ENCODE measurements at places on chromosomes 4 and X. TPM values are rescaled to one million over a fixed set of nuclear protein-coding genes. Genes with fewer than 3 reads are reported as not detected.

The SMARCA5 gene
- 8.6 TPM for polyA plus RNA-seq

The LRP2BP gene
- polyA plus RNA-seq, result 0.06 TPM

The PLS3 gene
- 123 TPM for polyA plus RNA-seq

The PAK3 gene
- polyA plus RNA-seq, result 0.19 TPM

The ZNF185 gene
- polyA plus RNA-seq, result 6.2 TPM

The GPRIN3 gene
- polyA plus RNA-seq, result not detected

The GLRA2 gene
- polyA plus RNA-seq, result not detected

GRCh38 chr4:137800861-137801260 lies 268.6 kb upstream of the PCDH18 start:
- peak; percentile 5 for DNase-seq

DNA sequence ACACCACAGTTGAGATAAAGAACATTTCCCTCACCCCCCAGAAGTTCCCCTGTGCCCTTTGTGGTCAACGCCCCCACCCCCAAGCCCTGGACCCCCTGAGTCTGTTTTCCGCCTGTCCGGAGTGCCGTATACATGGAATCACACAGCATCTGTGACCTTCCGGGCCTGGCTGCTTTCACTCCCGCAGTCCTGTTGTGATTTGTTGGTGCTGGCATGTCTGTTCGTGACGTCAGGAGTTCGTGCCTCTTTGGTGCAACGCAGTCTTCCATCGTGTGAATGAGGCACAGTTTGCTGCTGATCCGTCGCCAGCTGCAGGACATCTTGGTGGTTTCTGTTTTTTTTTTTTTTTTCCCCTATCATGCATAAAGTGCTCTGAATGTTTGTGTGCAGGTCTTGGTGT lies 62.1 kb downstream of the PSAPL1 start:
- peak; percentile 11 for DNase-seq

DNA sequence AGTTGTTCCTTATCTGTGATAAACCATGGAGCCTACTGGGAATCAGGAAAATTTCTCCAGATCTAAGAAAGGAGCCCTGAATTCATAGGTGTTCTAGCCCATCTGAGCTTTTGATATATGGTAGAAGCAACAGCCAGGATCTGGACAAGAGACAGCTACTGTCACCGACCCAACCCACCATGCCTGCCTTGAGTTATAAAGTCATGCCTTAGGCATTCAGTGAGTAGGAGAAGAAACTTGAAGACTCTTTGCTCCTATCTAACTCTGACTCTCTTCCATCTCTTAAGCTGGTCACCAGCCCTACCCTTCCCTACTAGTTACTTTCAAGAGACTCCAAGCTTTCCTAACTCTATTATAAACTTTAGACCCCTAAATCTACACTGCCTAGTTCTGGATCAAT lies 83.9 kb upstream of the FAM9B start:
- peak; percentile 27 for DNase-seq

- no peak for DNase-seq
These were observed 697 bp downstream of the CEP135 start for GRCh38 chr4:55949482-55949802.

DNA sequence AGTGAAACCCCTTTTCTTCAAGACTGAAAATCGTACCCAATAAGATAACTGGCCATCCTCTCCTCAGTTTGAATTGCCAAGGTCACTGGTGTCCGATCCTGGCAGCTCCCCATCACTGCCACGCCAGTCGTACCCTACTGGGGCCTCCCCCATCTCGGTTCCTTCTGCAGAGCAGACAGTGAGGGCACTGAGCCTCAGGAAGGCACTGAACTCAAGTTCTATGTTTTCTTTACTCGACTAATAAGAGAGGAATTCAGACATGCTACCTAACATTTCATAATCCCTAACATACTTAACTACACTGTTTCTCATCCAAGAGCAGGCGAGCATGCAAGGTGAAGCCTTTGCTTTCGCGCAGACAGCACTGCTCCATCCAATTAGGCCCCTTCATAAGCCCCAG lies 23.4 kb downstream of the ZFYVE28 start:
- DNase-seq, result peak; percentile 50

GRCh38 chr4:143207555-143207954 lies 22.8 kb downstream of the USP38 start:
- peak; percentile 50 for DNase-seq

DNA sequence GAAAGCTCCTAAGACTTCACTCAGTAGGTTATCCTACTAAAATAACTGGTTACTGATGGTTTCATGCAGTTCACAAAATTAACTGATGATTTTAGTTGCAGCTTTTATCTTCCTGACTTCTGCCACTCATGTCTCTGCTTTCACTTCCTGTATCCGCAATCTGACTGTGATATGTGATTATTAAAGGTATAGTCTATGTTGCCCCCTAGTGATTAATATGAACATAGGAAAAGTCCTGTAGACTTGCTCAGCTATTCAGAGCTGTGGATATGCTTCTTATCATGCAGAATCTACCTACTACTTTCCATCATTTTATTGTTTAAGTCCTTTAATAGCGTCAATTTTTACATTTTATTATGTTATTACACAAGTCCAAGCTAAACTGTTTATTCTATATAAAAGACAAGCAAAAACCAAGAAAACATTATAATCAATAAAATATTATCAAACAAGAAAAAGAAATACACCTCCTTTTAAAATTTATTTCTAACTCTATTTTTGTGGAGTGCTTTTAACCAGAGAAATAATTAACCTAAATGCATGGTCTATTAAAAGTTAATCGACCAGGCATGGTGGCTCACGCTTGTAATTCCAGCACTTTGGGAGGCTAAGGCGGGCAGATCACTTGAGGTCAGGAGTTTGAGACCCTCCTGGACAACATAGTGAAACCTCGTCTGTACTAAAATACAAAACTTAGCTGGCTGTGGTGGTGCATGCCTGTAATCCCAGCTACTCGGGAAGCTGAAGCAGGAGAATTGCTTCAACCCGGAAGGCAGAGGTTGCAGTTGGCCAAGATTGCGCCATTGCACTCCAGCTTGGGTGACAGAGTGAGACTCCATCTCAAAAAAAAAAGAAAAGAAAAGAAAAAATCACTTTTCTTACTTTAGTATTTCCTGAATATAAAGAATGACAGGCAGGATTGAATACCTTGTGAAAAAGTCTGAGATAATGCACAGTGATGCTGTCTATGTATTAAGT lies 40.4 kb upstream of the TLR2 start:
- peak; percentile 59 for DNase-seq

DNA sequence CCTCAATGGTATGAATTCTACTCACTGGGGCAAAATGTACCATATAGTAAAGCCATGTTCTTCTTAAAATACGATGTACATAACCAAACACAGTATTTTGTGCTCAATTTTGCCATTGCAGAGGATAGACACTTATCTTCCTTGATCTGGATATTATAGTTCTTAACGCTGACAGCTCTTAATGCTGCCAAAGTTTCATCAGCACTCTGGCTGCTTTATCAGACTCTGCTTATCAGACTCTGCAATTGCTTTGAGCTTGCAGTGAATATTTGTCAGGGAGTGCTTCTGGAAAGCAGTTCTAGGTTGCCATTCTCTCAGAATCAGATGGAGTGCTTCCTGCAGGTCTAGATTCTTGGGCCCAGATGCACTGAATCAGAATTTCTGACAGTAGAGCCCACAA lies 863.1 kb downstream of the CCSER1 start:
- no peak for DNase-seq

DNA sequence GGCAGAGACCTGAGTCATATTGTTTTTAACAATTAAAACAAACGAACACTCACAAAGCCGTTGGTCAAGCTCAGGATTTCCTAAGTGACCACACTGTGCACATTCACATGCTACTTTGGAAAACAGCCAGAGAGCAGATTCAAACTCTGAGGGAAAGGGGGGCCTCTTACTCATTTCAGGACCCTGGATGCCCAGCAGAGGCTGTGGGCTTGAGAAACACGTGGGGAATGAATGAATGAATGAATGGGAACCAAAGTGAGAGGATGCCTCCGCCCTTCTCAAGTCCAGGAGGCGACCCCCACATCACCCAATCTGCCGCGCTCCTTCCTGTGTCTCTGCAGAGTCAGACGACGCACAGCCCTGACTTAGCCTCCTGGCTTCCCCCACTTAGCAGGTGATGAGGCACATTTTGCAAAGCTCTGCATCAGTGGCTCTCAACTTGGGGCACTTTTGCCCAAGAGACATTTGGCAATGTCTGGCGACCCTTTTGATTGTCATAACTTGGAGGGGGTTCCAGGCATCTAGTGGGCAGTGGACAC lies 76.0 kb downstream of the ABLIM2 start:
- no peak for DNase-seq

- peak; percentile 3 for DNase-seq
These were observed 658.5 kb downstream of the DACH2 start for GRCh38 chrX:86806786-86807185.

DNA sequence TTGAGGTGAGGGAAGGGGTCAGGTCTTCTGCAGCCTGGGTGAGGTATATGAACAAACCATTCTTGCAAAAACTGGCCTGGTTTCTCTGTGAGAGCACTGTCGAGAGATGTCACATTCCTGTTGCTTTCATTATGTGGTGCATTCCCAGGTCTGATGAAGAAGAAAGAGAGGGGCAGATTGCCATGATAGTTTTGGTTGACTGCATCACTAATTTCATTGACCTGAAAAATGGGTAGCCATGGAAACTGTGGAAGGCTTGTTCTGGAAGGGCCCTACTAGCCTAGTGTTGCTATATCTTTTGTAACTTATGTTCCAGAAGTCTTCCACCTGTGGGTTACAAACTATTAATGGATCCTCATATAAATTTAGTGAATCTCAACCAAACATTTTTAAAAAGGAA lies 32.9 kb upstream of the CYBB start:
- DNase-seq, result no peak

- no peak for DNase-seq
These were observed 468.5 kb downstream of the PDGFC start for GRCh38 chr4:156503119-156503518.

- DNase-seq, result no peak
These were observed 114.0 kb upstream of the FTHL17 start for GRCh38 chrX:31185884-31186283.

DNA sequence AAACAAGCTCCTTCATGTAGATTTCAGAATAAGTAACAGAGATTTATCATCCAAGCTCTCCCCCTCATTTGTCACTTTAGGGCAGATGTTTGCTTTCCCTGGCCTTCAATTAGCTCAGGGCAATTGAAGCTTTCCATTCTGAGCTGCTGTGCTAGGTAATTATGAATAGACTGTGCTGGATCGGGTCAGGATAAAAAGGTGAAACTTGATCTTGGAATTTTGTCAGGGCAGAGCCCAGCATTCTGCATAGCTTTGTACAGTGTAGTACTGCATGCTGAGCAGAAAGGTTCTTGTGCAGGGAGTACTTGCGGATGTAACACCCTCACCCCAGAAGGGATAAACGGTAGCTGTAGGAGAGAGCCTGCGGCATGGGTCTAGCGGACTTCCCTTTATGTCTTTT lies 64.0 kb upstream of the CLDN34 start:
- DNase-seq, result no peak

- no peak for DNase-seq
These were observed 436.5 kb downstream of the SMARCA1 start for GRCh38 chrX:129086802-129087201.

DNA sequence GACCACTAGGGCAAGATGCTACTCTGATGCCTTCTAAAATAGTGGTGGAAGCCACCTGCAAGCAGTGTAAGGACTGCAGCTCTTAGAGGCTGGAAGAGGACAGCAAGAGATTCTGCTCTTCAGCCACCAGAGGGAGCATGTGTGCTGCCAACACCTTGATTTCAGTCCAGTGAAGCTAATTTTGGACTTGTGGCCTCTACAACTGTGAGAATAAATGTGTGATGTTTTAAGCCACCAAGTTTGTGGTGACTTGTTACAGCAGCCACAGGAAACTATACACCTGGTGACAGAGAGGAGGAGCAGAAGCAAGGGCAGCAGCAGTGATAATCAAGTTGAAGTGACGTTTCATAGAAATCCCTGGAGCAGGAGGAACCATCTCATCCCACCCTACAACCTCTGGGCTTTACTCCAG lies 55.9 kb downstream of the FGFBP1 start:
- DNase-seq, result peak; percentile 82

DNA sequence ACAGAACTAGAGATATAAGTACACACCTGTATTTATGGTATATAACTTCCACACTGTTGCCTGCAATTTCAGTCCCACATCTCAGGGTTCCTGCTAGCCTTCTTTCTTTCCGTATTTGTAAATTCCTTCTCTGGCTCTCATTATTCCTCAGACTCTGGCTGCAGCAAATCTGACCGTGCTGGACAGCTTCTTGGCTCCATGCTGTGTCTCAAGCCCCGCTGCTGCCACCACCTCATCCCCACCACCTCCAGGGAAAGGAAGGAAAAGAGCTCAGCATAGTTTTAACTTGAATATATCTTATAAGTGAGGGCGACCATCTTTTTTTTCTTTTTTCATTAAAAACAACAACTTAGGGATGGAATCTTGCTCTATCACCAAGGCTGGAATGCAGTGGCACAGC lies 155.6 kb upstream of the CXCL13 start:
- no peak for DNase-seq

DNA sequence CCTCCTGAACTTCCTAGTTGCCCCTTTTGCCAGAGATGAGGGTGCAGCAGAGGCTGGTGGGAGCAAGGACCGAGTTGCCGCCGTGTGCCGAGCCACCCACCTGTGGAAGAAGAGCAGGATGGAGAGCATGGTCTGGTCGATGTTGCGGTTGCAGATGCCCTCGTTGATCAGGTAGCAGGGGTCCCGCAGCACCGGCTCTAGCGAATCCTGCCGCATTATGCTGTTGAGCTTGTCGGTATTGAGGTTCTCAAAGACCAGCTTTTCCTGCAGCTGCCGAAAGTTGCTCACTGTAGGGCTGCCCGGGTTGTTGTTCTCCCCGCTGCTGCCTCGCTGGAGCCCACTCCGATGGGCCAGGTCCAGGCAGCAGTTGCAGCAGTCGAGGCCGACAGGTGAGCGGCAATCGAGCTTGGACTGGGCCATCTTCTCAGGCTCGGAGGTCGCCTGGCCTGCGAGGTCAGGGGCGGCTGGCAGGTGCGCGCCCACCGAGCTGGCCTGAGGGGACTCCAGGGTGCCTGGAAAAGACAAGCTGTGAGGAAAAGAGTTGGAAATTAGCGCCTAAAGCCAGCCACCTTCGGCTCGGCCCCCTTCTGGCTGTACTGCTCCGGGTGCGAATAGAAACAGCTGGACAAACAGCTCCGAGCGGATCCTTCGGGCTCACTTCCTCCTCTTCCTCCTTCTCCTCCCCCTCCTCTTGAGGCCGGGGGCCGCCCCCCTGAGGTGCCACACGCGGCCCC lies 420 bp downstream of the TSC22D3 start:
- DNase-seq, result no peak

DNA sequence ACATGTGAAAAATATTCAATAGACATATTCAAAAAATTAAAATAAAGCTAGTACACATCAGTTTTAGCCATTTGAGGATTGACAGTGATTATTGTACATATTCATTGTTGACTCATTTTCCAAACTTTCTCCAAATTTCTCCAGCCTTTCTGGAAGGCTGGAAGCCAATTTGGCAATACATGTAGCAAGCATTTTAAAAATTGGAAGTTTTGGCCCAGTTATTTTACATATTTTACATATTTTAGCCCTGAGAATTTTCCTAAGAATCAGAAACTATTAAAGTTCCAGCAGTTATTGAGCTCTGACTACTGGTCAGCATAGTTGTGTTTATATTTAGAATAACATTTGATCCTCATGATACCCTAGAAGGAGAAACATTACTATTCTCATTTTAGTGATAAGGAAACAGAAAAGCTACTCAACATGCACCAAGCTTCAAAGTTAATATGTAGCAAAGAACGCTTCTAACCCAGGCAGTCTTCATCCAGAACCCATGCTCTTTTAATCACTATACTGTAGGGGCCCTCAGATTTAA lies 3.2 kb downstream of the CABS1 start:
- DNase-seq, result no peak

Measured in IMR-90 (cell line).